PC-9 (cell line): ENCODE measurements at places on chromosomes 13 and 19. TPM values are rescaled to one million over a fixed set of nuclear protein-coding genes. Genes with fewer than 3 reads are reported as not detected.

The GRIK5 gene
- 0.96 and 1.1 TPM in 2 replicates for total RNA-seq

- no peak overlapping the region for H3K27ac ChIP-seq
- H3K27me3 ChIP-seq = no peaks in the 10 kb centered on the region
- peaks cover 32% of the 10 kb centered on the region for H3K4me1 ChIP-seq
- no peak overlapping the region for H3K4me3 ChIP-seq
- H3K36me3 ChIP-seq = peaks cover 11% of the 10 kb centered on the region; the same call in 1 of the 2 replicates
Observed at GRCh38 chr19:1272423-1273262, 2.7 kb upstream of the FAM174C start.

DNA sequence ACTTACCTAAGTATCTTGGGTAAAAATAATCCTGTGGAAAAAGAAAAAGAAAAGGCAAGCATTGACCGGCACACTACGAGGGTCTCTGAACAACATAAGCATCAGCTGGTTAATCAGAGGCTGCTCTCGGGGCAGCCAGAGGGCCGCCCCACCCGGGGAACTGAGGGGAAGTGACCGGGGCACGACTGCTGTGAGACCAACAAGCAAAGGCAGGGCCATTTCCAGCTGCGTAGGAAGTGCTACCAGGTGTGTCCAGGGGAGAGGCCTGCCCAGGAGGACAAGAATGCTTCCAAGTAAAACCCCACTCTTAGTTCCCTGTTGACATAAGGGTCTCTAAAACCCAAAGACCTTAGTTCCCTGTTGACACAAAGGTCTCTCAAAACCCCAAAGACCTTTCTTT, 15.9 kb downstream of the GAS6 start:
- no peaks in the 10 kb centered on the region for H3K27me3 ChIP-seq
- no peak for DNase-seq
- H3K27ac ChIP-seq = no peak overlapping the region

DNA sequence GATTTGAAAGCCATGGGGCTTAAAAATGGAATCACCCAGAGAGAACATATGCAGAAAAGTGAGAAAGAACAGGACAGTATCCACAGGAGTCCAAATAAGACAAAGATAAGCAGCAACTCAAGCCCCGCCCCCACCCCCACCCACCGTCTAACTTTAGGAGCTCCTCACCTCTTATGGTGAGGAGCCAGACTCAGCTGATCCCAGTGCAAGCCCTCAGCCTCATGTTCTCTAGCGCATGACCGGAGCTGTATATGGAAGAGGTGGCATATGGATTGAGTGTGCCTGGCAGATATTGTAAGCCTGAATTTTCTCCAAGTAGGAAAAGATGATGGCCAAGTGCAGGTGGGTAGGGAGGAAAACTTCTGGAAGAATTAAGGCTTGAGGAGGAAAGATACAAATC, 36.4 kb upstream of the DCT start:
- H3K4me1 ChIP-seq = no peaks in the 10 kb centered on the region
- no peak for DNase-seq
- no peak overlapping the region for H3K27ac ChIP-seq
- no peaks in the 10 kb centered on the region for H3K27me3 ChIP-seq
